ENCODE measurements at places on chromosomes 11 and 22.

GRCh38 chr11:64484191-64485022, 106.6 kb upstream of the SLC22A12 start:
- no peak for DNase-seq

GRCh38 chr11:68436985-68437926, 23.3 kb upstream of the PPP6R3 start:
- peak; percentile 66 for DNase-seq

- DNase-seq: no peak
Measured at GRCh38 chr11:117096201-117096991, 1.8 kb downstream of the SIK3 start.

GRCh38 chr22:43272301-43272700, 70.9 kb downstream of the SCUBE1 start:
- peak; percentile 20 for DNase-seq

DNA sequence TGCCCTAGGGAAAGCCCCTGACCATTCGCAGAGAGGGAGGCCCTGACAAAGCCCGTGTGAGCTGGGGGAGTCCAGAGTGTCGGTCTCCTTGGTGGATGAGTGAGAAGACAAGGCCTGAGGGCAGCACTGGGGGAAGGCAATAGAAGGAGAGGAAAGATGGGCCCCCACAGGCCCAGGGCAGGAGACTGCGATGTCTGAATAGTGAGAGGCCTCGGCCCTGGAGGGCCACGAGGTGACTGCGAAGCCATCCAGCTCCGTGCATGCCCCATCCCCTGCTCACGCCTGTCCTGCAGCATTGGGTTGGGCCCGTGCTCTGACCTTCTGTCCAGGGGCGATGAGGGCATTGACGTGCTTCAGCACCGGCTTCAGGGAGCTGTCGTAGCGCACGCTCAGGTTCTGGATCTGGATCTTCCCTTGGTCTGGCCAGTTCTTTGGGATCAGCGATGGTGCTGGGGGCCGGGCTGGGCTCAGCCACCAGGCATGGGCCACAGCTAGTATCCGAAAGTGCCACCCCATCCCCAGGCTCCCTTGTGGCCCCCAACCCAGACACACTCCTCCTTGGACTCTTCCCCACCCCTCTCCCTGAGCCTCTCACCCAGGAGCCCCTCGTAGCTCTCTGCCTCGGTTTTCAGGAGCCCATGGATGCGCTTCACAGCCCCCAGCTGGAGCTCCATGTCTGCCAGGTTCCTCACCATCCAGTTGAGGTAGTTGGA, 8.3 kb upstream of the KCNJ11 start:
- DNase-seq: no peak

- DNase-seq: no peak
Measured at GRCh38 chr11:134543645-134544044, 131.6 kb upstream of the B3GAT1 start.

DNA sequence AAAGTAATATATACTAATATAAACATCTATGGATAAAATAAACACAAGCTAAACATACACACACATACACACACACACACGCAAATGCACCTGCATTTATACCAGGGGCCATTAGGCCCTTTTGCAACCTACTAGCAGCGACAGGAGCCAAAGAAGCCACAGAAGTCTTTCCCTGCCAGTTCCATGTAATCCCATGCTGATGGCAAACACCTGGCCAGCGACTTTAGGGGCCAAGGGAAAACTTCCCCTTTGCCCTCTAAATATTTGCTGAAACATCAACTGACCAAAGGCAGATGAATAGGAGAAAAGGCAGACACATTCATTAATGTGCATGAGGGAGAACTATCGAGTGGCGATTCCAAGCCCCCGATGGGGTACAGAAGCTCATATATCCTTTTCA, 14.8 kb upstream of the P2RY2 start:
- no peak for DNase-seq

- no peak for DNase-seq
Measured at GRCh38 chr22:40875111-40875510, 13.2 kb upstream of the DNAJB7 start.

DNA sequence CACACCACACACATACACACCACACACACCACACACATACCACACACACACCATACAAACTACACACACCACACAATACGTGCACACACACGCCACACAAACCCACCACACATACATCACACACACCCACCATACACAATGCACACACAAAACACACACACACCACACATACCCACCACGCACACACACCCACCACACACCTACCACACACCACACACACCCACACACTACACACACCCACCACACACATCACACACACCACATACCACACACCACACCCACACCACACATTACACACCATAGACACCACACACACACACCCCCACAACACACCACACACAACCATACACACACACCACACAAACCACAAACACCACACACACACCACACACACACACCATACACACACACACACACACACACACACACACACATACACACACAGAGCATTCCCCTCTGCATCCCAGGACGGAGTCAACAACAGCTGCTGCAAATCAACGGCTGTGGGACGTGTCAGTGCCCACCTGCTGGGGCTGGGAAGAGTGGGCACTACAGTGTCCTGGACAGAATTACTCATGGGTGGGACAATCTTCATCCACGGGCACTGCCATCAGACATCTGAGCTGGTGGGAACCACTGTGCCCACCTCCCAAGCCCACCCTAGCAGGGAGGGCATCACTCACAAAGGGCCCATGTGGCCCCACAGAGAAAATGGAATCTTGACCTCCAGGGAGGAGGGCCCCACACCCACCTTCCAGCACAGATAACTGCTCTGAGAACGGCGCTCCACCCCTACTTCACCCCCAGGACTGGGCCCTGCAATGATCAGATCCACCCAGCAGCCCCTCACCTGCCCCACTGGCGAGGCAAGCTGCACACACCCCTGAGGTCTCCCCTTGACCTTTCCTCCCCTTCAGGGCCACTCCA, 8.4 kb downstream of the TP53I11 start:
- DNase-seq: no peak

DNA sequence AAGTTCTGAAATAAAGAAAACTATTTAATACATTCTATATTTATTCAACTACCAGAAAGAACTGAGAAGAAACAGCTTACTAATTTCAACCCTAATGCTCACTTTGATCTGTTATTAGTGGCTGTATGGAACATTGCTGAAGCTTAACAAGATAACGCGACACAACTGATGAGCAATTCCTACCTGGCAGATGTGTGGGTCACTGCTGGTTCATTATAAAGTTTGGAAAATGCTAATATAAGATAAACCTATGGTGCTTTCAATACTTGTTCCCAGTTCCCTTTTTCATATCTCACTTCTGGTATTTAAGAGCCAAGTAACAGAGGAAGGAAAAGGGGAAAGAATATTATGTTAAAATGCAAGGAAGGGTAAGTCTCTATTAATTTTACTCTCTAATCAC, 10.5 kb downstream of the CTSC start:
- DNase-seq: no peak

Measured in HCEC 1CT (cell line).